ENCODE measurements at places on chromosomes 2 and 18. TPM values are rescaled to one million over a fixed set of nuclear protein-coding genes. Genes with fewer than 3 reads are reported as not detected.

DNA sequence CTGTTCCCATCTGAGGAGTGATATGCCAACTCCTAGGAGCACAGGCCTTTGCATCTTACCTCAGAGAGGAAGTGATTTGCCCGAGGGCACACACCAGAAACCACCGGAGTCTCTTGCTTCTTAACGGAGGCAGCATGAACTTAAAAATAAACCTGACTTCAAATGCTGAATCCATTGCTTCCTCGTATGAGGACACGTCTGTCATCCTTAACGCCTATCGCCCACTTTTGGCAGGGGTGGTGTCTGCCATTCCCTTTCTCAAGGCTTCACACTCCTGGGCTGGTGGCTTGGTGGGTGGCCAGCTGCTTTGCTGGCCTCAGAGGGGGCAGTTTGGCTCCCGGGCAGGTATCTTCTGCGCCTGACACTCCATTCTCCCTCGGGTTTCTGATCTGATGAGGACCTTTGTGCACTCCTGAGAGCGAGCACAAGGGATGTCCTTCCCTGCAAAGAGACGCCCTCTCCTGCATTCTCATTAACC is 1.1 kb upstream of the PREB start:
- no peak for DNase-seq

DNA sequence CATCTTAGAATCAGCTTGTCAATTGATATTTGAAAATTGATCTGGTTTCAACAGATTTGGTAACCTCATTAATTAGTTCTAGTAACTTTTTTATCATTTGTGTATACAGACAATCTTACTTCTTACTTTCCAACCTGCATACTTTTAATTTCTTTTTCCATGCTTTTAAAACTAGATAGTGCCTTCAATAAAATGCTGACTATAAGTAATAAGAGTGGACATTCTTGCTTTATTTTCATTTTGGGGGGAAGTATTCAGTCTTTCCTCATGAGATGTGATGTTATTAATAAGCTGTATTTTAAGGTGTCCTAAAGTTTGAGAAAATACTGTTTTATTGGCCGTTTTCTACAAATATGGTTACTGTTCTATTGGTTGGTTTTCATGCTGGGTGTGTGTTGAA is 109.1 kb downstream of the KCNH7 start:
- DNase-seq: no peak

GRCh38 chr2:74911061-74911460 is 47.4 kb upstream of the POLE4 start:
- no peak for DNase-seq

DNA sequence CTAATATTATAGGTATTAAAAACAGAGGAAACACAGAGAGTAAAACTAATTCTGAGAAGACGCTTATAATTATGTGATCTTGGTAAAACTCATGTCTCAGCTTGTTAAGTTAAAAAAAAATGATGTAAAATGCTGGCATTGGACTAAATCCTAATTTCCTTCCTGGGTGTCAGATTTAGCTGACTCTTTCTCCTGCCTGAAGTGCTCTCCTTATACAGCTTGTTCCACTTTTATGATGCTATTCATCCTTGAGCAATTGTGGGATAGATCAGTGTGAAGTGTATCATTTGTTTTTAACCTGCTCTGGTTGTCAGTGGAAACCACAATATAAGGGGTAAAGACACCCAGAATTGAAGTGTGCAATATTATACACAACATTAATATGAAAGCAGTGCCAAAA is 84.9 kb downstream of the EFEMP1 start:
- no peak for DNase-seq

The EVA1A gene
- total RNA-seq: not detected

DNA sequence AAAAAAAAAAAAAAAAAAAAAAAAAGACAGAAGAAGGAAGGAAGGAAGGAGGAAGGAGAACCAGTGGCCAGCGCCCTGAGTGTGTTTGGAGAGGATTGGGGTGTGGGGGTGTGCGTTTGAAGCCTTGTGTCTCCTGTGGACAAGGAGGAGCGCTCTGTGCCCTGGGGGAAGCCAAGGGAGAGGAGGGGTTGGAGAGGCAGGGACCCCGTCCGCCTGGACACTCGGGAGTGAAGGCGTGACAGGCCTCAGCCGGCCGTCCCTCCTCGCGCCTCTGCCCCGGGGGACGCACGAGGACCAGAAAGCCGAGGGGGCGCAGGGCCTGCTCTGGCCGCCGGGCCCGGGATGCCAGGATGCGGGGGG is 44.9 kb downstream of the SERTAD2 start:
- no peak for DNase-seq

DNA sequence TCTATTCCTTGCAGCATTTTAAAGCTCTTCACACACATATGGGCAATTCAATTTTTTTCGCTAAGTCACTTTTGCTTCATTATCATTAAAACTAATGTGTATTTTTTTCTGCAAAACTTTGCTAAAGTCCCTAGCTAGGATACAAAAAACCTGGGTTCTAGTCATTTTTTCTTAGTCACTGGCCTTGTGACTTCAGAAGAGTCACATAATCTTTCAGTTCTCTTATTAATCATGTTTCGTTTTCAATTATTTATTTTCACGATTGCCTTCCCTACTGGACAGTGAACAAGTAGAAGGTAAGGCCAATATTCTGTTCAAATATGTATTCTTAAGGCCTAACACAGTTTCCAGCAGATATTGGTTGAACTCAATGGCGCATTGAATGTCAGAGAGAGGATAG is 60.9 kb upstream of the CYRIA start:
- DNase-seq: no peak

GRCh38 chr2:102063487-102063911 is 71.7 kb downstream of the IL1R2 start:
- no peak for DNase-seq

GRCh38 chr2:15307526-15307925 is 253.6 kb downstream of the NBAS start:
- no peak for DNase-seq

The AOX1 gene
- 0.57 TPM for total RNA-seq

DNA sequence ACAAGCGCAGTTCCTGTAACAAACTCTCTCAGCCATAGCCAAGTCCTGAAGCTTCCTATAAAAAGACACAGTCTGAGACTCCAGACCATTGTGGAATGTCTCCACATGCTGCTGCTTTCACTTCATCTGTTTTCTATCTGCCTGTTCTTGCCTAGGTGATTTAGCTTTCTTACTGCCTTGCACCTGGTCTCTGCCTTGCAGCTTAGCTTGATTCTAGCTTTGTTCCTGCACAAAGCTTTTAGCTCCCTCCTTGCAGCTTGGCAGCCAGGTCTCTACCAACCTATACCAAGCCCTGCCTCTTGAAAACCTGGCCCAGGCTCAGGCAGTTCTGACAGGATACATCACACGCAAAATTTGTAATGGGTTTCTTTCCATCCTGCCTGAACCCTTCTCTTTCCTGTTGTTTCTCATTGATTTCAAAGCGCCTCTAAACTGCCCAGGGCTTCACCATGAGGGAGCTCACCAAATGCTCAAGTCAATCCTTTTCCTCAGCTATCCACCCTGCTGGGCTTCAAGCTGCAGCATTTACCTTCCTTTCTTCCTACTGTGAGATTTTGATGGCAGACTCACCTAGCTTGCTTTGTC is 941.3 kb upstream of the NXPH2 start:
- no peak for DNase-seq

DNA sequence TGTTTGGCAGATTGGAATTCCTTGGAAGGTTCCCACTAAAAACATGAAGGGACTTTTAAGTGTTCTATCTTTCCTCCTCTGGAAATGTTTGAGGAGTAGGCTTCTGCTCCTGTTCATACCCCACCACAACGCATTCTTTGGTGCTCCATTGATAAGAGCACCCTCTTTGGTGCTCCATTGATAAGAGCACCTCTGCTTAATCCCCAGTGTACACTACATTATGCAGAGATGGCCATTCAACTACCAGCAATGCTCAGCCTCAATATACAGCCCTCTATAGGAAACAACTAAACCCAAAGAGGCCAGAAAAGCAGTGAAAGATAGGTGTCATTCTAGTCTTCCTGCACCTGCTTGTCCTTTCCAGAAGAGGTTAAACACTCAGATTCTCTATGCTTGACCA is 1.8 kb upstream of the CHAC2 start:
- no peak for DNase-seq

DNA sequence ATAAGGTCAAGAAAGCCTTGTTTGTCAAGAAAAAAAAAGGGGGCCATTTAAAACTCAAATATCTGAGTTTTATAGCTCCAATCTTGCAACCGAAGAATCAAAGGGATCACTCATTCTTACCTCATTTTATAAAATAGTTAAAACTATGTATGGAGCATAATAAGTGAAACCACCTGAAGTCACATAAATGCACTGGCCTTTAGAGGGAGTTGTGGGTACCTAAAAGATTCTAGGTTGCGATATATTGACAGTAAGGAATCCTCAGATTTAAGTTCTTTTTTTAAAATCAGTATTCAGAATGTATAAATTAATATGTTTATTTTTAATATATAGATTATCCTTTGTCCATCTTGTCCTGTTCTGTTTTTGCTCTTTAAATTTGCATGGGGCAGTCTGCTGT is 3.4 kb downstream of the ARHGAP28 start:
- no peak for DNase-seq

GRCh38 chr2:173436088-173436487 is 81.4 kb downstream of the CDCA7 start:
- DNase-seq: no peak

- DNase-seq: no peak
Observed at GRCh38 chr18:74739926-74740325, 142.3 kb downstream of the ZNF407 start.

The SCYGR3 gene
- not detected for total RNA-seq

The GATA6 gene
- 0.69 TPM for total RNA-seq

DNA sequence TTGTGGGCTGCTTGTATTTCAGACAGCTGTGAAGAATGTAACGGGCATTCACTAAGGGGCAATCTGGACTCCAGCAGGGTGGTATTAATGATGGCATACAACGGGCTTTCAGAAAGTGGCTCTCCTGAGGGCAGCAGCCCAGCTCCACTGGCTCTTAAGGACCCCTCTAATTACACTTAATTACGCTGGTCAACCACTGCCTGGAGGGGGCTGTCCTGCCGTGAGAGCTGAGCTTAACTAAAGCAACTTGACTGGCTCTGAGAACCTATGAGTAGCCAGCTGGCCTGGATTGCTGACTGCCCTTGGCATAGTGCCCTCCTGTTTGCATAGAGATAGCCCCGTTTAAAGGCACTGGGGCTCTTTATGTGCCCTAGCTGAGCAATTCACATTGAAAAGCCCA is 3.8 kb downstream of the LIPG start:
- DNase-seq: no peak

- no peak for DNase-seq
Observed at GRCh38 chr2:207403950-207404349, 125.8 kb upstream of the CREB1 start.

The RASGRP3 gene
- 2.0 TPM for total RNA-seq
